T-helper 9 cell (primary cell): ENCODE measurements at places on chromosomes 11 and 22.

DNA sequence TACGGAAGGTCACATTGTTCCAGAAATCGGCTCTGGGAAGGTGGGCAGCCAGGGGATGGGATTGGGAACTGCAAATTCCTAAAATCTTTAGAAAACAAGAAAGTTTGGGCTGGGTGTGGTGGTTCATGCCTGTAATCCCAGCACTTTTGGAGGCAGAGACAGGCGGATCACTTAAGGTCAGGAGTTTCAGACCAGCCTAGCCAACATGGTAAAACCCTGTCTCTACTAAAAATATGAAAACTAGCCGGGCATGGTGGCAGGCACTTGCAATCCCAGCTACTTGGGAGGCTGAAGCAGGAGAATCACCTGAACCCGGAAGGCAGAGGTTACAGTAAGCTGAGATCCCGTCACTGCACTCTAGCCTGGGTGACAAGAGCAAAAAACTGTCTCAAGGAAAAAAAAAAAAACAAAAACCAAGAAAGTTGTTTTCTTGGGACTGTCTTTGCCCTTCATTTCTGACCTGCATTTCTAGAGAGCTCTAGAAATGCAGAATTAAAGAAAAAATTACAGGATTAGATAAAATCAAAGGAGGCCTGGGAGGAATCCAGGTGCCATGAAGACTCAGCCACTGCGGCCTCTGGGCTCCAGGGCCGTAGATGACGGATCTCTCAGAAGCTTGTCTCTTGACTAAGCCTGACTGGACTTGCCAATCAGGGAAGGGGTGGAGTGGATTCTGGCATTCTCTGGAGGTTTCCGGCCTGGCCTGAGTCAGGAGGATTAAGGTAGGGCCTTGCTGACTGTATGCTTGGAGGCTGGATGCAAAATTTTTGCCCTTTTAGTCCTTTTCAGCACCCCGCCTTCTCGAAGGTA lies 5.3 kb upstream of the MALAT1 start:
- DNase-seq = no peak

DNA sequence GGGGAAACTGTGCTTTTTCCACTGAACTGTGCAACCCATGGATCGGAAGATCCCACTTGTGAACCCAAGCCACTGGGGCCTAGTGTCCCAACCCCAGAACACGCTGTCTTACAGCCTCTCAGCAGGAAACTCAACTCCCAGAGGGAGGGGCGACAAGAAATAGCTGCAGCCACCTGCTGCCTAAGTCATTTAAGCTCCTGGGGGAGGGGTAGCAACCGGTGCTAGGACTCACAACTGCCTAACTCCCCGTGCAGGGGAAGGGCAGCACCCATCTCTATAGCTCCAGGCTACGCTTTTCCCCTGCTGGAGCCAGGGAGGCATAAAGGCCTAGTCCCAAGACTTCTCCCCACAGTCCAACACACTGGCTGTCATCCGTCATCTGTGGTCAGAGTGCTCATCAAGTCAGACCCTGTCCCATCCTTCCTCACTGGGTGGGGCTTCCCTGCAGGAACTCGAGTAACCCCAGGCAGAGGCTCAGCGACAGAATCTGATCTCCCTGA lies 363.0 kb downstream of the LUZP2 start:
- DNase-seq = no peak

- no peak for DNase-seq
Measured at GRCh38 chr11:58912124-58912523, 27.2 kb upstream of the GLYATL1 start.

GRCh38 chr11:119624629-119625028 lies 104.4 kb downstream of the NECTIN1 start:
- no peak for DNase-seq

- no peak for DNase-seq
Measured at GRCh38 chr22:47334601-47335000, 572.2 kb downstream of the TBC1D22A start.
